Kidney epithelial cell (primary cell): ENCODE measurements at places on chromosomes 4 and X. TPM values are rescaled to one million over a fixed set of nuclear protein-coding genes. Genes with fewer than 3 reads are reported as not detected.

- DNase-seq = no peak
These were observed 13.0 kb upstream of the RHOH start for GRCh38 chr4:40183615-40184411.

The PRKG2 gene
- 2.3 and 4.8 TPM in 2 replicates for total RNA-seq

- no peak for DNase-seq
These were observed 234.8 kb downstream of the COL25A1 start for GRCh38 chr4:109067508-109068235.

- DNase-seq = no peak
These were observed 29.5 kb upstream of the TSPAN5 start for GRCh38 chr4:98687876-98688275.

The TFE3 gene
- total RNA-seq = 55.6 and 63.3 TPM in 2 replicates
